Stimulated activated CD4-positive, alpha-beta T cell treated with anti-CD3 and anti-CD28 coated beads, TNF-alpha, amount 100 ng/mL, for 48 hours (primary cell): ENCODE measurements at places on chromosomes 4 and X.

DNA sequence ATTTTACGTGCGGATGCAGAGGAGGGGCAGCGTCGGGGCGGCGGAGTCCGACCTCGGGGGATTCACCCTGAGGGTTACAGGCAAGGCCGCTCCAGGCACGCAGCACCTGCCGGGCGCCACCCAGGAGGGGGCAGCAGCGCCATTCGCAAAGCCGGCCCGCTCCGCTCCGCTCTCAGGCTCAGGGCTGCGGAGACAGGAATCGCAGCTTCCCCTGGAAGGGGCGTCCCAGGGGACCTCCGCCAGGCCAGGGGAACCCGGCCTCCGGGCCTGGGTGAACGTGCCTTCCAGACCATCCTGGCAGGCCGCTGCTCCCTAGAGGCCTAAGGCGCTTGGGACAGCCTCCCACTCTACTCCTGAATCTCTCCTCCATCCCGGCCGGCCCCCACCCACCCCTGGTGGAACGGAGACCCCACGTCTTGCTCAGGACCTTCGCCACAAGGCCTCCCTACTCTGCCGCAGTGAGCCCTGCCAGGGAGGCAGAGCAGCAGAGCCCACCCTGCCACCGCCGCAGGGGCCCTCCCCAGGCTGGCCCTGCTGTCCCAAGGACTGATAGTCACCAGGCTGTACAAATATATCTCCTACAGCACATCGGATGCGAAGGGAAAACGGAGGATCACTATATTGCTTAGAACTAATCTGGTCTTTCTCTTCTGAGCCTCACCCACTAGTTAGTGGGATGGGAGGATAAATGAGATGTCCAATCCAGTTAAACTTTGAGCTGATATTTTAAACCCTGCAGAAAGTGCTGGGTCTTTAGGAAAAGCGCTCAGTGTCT is 115.0 kb downstream of the SMIM20 start:
- DNase-seq: peak; percentile 71

DNA sequence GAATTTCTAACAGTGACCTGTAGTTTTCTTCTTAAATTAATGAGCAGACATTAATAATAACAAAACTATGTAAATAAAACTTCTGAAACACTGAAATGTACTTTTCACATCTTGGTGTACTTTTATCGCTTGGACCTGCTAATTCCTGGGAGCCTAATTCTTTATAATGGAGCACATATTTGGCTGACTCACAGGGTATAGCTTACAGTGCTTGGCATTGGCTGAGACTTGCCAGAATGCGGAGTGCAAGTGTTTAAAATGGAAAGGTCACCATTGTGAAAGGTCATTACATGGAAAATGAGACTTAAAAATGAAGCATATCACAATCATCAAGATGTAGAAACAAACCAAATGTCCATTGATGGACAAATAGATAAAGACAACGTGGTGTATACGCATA is 137.3 kb upstream of the PDLIM3 start:
- DNase-seq: no peak

DNA sequence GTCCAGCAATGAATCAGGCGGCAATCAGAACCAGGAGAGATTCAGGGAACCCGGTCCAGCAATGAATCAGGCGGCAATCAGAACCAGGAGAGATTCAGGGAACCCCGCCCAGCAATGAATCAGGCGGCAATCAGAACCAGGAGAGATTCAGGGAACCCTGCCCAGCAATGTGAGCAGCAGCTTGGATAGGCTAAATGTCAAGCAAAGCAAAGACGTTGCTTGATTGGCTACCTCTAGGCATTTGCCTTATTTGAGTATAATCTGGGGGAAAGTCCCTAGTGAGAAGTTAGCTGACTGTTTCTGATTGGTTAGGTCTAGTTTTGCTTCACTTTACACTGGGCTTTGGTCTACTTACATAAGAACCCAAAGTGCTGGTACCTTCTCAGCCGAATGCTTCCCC is 1212.2 kb upstream of the TENM3 start:
- no peak for DNase-seq

DNA sequence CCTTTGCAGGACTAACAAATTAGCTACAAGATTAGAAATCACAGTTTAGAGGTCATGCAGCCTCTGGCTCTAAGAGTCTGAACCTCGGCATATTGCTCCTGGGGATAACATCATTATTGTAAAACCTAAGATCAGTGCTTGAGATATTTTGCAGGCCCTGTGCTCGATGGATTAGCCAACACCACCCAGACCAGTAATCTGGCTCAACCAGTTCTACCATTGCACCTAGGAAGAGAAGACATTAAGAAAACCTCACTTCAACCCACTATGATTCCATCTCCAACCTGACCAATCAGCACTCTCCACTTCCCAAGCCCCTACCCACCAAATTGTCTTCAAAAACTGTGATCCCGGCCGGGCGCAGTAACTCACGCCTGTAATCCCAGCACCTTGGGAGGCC is 43.6 kb downstream of the WFS1 start:
- DNase-seq: no peak

DNA sequence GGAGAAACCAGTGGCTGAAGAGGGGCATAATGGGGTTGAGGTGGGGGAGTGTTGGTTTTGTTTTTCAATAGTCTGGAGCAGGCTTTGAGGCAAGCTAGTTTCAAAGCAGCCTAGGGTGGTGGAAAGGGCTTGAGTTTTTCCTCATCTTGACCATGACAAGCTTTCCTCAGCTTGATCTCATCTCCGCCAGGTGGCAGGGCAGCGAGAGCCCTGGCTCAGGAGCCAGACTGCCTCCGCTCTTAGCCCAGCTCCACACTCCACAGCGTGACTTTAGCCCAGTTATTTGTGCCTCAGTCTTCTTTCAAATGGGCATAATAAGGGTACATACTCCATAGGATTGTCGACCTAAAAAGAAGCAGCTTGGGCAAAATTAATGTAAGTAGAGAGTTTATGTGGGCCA is 29.9 kb upstream of the SOWAHD start:
- no peak for DNase-seq

DNA sequence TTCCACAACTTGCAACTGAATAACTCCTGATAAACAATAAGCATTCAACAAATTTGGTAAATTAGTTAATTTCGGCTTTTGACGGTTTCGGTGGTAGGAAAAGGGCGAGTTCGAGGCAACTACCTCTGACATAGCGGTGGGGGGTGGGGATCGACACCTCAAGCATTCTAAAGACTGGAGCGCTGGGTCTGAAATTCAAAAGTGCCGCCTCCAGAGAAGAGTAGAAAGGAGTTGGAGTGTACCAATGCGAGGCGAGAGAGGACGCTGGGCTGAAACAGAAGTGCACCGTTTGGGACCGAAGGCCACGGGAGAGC is 725 bp downstream of the SMC1A start:
- DNase-seq: no peak

- no peak for DNase-seq
Observed at GRCh38 chr4:70158576-70158975, 4.5 kb downstream of the PRR27 start.

DNA sequence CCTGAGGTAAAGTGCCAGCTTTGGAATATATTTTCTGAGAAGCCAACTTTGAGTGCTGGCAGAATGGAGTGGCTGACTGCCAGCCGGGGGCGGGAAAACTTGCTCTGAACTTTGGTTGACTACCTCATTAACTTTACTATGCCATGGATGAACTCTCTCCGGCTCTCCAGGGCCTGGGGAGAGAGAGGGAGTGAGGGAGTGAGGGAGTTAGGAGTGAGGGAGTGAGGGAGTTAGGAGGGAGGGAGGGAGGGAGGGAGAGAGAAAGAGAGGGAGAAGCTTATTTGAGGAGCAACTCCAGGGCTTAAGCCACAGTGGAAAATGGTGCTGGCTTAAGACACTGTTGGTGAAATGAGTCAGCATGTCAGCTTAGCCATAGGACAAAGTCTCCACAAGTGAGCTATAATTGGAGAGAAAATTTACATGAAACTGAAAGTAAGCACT is 280.9 kb upstream of the RPS6KA3 start:
- no peak for DNase-seq

GRCh38 chrX:57232658-57233360 is 53.7 kb upstream of the FAAH2 start:
- no peak for DNase-seq

- no peak for DNase-seq
Observed at GRCh38 chr4:30386266-30386895, 333.8 kb upstream of the PCDH7 start.

- no peak for DNase-seq
Observed at GRCh38 chrX:149079805-149080406, 425.2 kb downstream of the IDS start.

DNA sequence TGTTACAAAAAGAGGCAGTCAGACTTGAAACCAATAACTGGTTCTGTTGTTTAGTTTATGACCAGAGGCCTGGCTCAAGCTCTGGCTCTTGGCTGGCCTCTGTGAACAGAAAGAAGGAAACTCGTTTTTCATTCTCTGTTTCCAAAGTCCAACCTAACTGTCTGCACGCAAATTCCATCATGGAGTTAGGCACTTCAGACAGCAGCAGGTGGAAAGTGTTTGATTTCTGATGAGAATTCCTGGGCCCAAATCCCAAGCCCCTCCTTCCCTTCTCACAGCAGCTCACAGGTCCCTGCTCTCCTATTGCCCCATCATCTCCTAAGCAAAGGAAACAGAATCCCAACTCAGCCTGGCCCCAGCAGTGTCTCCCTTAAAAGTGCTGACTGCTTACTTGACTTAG is 42.8 kb upstream of the FGF16 start:
- DNase-seq: no peak

GRCh38 chr4:40134206-40134917 is 62.5 kb upstream of the RHOH start:
- DNase-seq: no peak

DNA sequence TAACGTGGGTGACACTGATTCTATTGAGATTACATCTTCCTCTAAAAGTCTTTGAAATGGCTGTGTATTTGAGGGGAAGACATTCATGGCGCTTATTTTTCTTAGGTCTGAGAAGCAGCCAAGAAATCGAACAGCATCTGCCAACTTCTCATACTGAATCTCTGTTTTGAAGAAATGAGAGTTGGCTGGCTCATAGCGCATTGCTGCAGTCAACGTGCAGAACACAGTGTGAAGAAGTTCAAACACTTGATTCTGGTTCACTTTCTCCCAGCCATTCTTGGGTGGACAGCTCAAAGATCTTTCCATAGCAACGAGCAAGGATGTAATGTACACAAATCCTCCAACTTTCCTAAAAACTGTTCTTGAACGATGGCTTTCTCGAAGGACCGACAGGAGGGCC is 156.5 kb downstream of the WDFY3 start:
- no peak for DNase-seq

- no peak for DNase-seq
Observed at GRCh38 chr4:177016541-177017141, 223.9 kb upstream of the VEGFC start.

GRCh38 chr4:41363384-41363981 is 106.8 kb downstream of the UCHL1 start:
- no peak for DNase-seq
